ENCODE measurements at places on chromosomes 11 and 22.

- no peak for DNase-seq
Observed at GRCh38 chr11:59173080-59173963, 1.4 kb downstream of the DTX4 start.

GRCh38 chr11:95088946-95089619 lies 563 bp upstream of the ENDOD1 start:
- no peak for DNase-seq

- no peak for DNase-seq
Observed at GRCh38 chr11:61067782-61068446, 34.4 kb upstream of the CD5 start.

DNA sequence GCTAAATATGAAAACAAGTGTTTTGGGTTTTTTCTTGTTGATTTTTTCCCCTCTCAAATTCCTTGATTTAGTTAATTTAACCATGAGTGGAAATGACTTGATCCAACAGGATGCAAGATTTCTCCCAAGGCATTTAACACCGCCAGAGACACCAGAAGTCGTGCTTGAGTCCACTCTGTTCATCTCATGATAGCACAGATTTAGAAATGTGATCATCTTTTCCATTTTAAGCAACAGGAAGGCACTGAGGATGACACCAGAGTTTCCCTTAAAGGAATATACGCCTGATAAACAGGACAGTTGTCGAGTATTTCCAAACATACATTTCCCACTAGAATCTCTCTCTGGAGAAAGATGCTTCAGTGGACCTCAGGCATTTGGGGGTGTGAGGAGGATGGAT lies 318.7 kb downstream of the CADM1 start:
- DNase-seq = no peak

GRCh38 chr11:117878939-117879475 lies 2.5 kb upstream of the FXYD6 start:
- DNase-seq = no peak

GRCh38 chr22:47289336-47289985 lies 527.0 kb downstream of the TBC1D22A start:
- no peak for DNase-seq

- DNase-seq = no peak
Observed at GRCh38 chr22:43783777-43784176, 28.3 kb downstream of the EFCAB6 start.

GRCh38 chr11:9461760-9462134 lies 935 bp downstream of the ZNF143 start:
- peak; percentile 49 for DNase-seq

DNA sequence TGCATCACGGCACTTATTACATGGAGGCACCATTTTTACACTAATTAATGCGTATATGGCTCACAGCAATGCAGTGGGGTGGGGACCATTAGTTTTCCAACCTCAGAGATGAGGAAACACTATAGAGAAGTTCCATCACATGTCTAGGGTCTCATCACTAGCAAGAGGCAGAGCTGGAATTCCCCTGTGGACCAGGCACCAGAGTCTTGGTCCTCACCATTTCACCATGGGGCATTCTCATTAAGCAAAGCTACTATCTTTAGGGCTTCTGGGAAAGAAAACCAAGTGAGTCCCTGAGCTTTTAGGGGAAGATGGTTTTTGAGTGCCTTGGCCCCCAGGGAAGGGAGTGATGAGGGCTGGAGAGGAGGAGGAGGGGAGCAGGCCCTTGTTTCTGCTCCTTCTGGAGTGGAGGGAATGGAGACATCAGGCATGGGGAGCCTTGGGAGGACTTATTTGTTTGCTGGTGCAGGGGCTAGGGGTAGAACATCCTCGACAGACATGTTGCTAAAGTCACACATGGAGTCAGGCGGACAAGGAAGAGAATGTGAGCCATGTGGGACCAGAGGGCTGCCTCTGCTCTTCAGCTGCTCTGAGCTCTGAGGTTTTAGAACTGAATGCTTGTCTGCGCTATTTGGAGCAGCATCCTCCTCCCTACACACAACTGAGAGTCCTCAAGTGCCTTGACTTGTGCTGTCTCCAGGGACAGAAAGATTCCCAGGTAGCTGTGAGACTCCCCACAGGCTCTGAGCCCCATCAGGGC lies 40.3 kb upstream of the ZBED5 start:
- DNase-seq = no peak

DNA sequence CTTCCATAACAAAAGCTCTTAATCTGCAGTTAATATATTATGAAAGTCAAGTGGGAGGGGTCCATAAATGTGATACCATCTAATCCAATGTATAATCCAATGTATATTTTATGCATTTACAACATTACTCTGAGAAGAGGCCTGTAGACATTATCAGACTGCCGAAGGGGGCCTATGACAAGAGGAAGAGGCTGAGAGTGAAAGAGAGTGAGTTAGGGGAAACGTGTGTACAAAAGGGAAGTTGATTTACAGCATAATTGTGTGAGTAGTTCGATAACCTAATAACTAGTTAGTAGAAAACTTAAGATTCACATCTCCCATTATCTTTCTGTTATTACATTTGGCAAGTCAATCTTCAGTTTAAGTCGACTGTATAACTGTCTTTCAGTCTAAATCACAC lies 86.6 kb downstream of the DDX10 start:
- DNase-seq = no peak

GRCh38 chr22:23381661-23382427 lies 198.2 kb downstream of the IGLL1 start:
- DNase-seq = no peak

GRCh38 chr11:1830322-1831223 lies 4.2 kb upstream of the SYT8 start:
- no peak for DNase-seq

DNA sequence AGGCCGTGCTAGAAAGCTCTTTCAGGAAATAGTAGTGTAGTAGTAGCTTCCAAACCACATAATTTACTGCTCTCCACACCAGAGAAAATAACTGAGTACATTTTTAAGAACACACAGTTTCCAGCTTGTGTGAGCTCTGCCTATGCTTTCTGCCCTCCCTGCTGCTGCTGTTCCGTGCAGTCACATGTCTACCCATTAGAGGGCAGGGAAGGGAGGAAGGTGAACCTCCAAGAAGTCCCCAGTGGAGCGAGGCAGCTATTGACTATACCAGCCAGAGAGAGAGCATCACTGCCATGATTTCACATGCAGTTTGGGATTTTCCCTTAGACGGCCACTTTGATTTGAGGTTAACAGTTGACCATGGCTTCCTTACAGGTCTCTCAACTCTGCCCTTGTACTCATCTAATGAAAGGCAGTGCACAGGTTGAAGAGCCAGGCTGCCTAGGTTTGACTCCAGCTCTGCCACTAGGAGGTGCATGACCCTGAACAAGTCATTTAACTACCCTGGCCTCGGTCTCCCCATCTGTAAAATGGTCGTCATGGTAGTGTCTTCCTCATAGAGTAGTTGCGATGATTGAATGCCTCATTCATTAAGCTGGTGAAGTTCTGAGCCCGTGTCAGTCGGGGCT lies 19.7 kb upstream of the CTTN start:
- DNase-seq = no peak

DNA sequence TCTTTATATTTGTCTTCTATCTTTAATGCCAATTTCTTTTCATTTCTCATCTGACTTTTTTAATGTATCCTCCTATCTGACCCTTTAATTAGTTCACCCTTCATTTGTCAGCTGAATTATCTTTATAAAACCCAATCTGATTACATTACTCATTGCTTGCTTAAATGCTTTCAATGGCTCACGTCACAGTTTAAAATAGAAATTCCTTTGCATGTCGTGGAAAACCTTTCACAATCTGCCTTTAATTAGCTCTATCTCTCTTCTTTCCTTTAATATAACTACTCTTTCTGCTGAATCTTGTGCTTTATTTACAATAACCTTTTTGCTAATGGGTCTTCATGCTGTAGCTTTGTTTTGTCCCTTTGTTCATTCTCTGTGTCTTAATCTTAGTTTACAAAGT lies 125.7 kb downstream of the DYNC2H1 start:
- DNase-seq = no peak

DNA sequence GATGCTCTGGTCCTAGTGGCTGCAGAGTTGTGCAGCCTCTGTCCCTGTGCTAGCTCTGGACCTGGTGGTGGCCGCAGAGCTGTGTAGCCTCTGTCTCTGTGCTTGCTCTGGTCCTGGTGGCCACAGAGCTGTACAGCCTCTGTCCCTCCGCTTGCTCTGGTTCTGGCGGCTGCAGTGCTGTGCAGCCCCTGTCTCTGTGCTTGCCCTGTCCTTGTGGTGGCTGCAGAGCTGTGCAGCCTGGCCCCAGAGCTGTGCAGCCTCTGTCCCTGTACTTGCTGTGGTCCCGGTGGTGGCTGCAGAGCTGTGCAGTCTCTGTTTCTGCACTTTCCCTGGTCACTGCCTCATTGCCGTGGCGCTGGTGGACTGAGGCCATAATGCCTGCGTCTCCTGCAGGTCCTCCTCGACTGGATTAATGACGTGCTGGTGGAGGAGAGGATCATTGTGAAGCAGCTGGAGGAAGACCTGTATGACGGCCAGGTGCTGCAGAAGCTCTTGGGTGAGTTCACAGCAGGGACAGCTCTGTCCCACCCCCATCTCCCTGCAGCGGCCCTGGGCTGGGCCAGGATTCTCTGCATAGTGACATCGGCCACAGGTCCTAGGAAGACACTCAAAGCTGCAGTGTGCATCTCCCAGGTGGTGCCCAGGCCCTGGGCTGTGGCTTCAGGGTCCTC lies 61.9 kb upstream of the PARVG start:
- no peak for DNase-seq

DNA sequence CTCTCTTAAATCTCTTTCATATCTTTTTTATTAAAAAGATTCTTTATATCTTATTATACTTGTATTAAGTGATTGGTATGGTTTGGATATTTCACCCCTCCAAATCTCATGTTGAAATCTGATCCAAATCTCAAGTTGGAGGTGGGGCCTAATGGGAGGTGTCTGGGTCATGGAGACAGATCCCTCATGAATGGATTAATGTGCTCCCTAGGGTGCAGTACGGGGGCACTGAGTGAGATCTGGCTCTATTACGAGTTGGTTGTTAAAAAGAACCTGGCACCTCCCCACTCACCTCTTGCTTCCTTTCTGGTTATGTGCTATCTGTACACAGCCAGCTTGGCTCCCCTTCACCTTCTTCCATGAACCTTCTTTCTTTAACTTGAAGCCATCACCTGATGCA lies 149.6 kb downstream of the CWF19L2 start:
- no peak for DNase-seq

DNA sequence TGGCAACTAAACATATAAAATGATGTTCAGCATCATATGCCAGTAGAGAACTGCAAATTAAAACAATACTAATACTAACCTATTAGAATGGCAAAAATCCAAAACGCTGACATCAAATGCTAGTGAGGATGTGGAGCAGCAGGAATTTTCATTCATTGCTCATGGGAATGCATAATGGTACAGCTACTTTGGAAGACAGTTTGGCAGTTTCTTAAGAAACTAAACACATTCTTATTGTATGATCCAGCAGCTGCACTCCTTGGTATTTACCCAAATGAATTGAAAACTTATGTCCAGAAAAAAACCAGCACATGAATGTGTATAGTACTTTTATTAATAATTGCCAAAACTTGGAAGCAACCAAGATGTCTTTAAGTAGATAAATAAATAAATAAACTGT lies 258.0 kb downstream of the TENM4 start:
- no peak for DNase-seq

DNA sequence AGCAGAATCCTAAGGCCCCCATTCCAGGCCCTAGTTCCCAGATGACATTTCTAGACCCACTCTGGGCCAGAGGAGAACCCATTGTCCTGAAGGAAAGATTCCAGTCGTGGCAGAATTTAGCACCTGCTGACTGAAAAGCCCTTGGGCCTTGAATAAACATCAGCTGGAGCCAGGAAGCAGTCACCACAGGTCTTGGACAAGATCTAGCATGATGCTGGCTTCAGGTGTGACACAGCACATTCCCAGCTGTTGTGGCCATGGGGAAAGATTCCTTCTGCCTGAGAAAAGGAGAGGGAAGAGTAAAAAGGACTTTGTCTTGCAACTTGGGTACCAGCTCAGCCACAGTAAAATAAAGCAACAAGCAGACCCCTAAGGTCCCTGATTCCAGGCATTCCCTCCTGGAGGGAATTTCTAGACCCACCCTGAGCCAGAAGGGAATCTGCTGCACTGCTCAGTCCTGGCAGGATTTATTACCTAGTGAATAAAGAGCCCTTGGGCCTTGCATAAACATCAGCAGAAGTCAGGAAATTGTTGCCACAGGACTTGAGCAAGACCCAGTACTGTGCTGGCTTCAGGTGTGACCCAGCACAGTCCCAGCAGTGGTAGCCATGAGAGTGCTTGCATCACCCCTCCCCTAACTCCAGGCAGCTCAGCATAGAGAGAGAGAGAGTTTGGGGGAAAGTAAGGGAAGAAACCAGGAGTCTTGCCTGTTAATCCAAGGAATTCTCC lies 42.5 kb upstream of the PAMR1 start:
- DNase-seq = no peak

DNA sequence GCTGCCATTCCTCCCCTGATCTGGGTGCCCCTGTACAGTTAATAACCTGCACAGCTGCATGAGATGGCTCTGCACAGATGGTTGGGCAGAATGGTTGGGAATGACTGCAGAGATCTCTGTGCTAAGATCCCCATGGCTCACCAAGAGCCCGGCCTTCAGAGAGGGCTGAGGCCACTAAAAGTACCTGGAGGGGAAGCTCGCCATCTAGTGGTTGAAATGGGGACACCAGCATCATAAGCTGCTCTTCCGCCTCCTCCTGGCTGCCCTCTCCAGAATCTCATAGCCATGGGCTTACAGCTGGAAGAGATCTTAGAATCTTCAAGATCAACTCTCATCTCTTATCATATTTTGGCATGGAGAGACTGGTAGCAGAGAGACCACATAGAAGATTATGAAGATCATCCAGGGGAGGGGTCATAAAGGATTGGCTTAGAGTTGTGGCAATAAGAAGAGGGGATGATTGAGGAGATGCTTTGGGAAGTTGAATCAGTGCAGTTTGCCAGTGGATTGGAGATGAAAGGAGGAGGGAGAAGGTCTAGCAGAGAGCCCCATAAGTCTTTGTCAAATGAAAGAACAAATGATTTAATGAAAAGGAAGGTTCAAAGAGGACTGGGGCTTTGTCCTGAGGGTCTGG lies 22.0 kb upstream of the TLCD5 start:
- DNase-seq = peak; percentile 71

- no peak for DNase-seq
Observed at GRCh38 chr11:117369534-117369933, 41.9 kb downstream of the CEP164 start.

- DNase-seq = peak; percentile 91
Observed at GRCh38 chr11:72814286-72815109, at the start of gene ATG16L2. TSS of gene ATG16L2 (plus strand) at chr11:72814411. CDS start at chr11:72814446, 35 bp downstream.

GRCh38 chr11:76910620-76911414 lies 50.1 kb downstream of the ACER3 start:
- DNase-seq = no peak

GRCh38 chr11:78289552-78290292 lies 101.0 kb downstream of the USP35 start:
- DNase-seq = no peak

GRCh38 chr11:9203691-9204311 lies 61.3 kb downstream of the DENND5A start:
- peak; percentile 54 for DNase-seq
